Aortic smooth muscle cell (primary cell): ENCODE measurements at places on chromosomes 6 and 20. TPM values are rescaled to one million over a fixed set of nuclear protein-coding genes. Genes with fewer than 3 reads are reported as not detected.

ENPP5 gene
- total RNA-seq = 0.87 and 4.5 TPM in 2 replicates

STK38 gene
- total RNA-seq = 13.2 and 19.0 TPM in 2 replicates

KCNK16 gene
- total RNA-seq = not detected in 2 replicates

LKAAEAR1 gene
- total RNA-seq = not detected in 2 replicates

PEX6 gene
- total RNA-seq = 24.0 and 35.3 TPM in 2 replicates

GGTLC1 gene
- total RNA-seq = not detected in 2 replicates

OXT gene
- total RNA-seq = not detected in 2 replicates

TAB2 gene
- total RNA-seq = 15.9 and 21.8 TPM in 2 replicates

RIPOR2 gene
- 0.87 and 5.4 TPM in 2 replicates for total RNA-seq

MYO6 gene
- total RNA-seq = 23.4 and 33.1 TPM in 2 replicates

ATP6V1G2 gene
- 3.3 and 4.0 TPM in 2 replicates for total RNA-seq

TRIM40 gene
- not detected in 2 replicates for total RNA-seq

MATN4 gene
- not detected in 2 replicates for total RNA-seq

MYLK2 gene
- 0.13 and 0.19 TPM in 2 replicates for total RNA-seq

IRAK1BP1 gene
- total RNA-seq = 4.0 and 4.5 TPM in 2 replicates

CYP24A1 gene
- not detected in 2 replicates for total RNA-seq

EYA2 gene
- 0.50 and 1.2 TPM in 2 replicates for total RNA-seq

GINS1 gene
- total RNA-seq = 4.0 and 8.1 TPM in 2 replicates

PHACTR1 gene
- total RNA-seq = 0.92 and 1.2 TPM in 2 replicates

PCSK2 gene
- not detected in 2 replicates for total RNA-seq

JAG1 gene
- 180 and 219 TPM in 2 replicates for total RNA-seq

NMBR gene
- 0.12 TPM in 1 of 2 replicates, not detected in the other for total RNA-seq

PSMB8 gene
- 65.9 and 83.3 TPM in 2 replicates for total RNA-seq

DEF6 gene
- under 0.01 and 0.19 TPM in 2 replicates for total RNA-seq

VWA7 gene
- 0.13 and 0.19 TPM in 2 replicates for total RNA-seq

HIVEP2 gene
- 23.9 TPM in 2 replicates for total RNA-seq

CST5 gene
- total RNA-seq = not detected in 2 replicates

SNRNP48 gene
- 10.3 and 12.6 TPM in 2 replicates for total RNA-seq

TOMM6 gene
- total RNA-seq = 48.1 and 66.3 TPM in 2 replicates

TRIM31 gene
- total RNA-seq = not detected in 2 replicates

GRM4 gene
- under 0.01 TPM in 1 of 2 replicates, not detected in the other for total RNA-seq

SYCP2 gene
- 0.40 and 0.99 TPM in 2 replicates for total RNA-seq

SSR1 gene
- 70.8 and 109 TPM in 2 replicates for total RNA-seq

IBTK gene
- total RNA-seq = 59.7 and 63.7 TPM in 2 replicates

LRFN2 gene
- total RNA-seq = not detected in 2 replicates
